SJSA1 (cell line): ENCODE measurements at places on chromosomes 7 and 10.

DNA sequence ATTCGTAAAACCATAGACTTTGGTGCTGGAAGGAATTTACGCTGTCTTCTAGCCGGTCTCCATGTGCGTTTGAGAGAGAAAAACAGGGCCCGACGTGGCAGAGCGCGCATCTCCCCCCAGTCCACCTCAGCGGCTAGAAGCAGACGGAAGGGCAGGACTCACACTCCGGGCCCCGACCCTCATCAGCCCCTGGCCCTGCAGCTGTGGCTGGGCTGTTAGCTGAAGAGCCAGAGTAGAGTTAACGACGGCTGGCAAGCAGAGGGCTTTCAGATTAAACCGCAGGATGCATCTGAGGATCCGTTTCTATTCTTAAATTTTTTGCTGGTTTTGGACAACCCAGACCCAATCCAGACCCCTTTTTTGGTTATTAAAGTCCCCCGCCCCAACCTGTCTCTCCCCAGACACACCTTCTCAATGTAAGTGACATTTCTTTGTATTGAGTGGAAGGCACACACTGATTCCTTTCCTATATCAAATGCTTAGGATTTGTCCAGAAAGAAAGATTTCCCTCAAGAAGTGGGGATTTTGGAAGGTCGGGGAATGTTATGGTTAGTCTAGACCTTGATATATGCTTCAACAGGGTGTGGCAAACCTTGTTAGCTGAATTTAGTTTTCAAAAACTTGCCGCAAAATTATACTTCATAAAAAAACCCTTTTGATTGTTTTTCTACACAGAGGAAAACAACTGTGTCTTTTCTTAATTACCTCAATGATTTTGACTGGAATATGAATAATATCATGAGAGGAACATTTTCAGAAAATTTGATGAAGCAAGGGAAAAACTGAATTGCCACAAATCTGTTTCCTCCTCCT lies 1.7 kb upstream of the TBX20 start:
- H3K36me3 ChIP-seq, result peaks cover 11% of the 10 kb centered on the region
- H3K4me3 ChIP-seq, result no peak overlapping the region
- H3K4me1 ChIP-seq, result peaks cover 18% of the 10 kb centered on the region
- H3K27ac ChIP-seq, result no peak overlapping the region
- no peak for DNase-seq

DNA sequence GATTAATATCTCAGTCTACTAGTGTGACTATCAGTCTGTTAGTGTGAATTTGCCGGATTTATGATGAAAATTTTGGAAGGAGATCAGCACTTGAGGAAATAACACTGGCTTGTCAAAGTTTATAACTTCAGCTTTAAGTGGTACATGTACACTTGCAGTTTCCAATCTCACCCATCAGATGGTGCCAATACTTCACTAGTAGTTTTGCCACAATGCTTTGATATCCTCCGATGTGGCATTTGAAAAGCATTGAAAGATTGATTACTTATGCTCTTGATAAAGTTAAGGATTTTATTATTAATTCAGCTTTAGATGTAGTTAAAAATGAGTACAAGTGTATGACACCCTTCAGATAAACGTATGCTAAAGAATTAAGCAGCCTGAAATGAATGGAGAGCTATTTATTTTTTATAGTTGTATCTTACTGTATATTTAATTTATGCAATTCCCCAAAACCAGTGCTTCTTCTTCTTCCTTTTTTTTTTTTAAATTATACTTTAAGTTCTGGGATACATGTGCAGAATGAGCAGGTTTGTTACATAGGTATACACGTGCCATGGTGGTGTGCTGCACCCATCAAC lies 98.2 kb downstream of the ANLN start:
- DNase-seq, result no peak
- H3K4me1 ChIP-seq, result no peaks in the 10 kb centered on the region
- H3K36me3 ChIP-seq, result no peaks in the 10 kb centered on the region
- H3K27me3 ChIP-seq, result no peaks in the 10 kb centered on the region

- H3K27me3 ChIP-seq, result no peaks in the 10 kb centered on the region
- no peaks in the 10 kb centered on the region for H3K36me3 ChIP-seq
- H3K4me1 ChIP-seq, result 0 out of 2 replicates have a peak, but pooled peaks cover 3% of the 10 kb centered on the region
- no peak overlapping the region for H3K27ac ChIP-seq
- no peak for DNase-seq
These were observed 755.4 kb downstream of the SUGCT start for GRCh38 chr7:40890088-40890692.

DNA sequence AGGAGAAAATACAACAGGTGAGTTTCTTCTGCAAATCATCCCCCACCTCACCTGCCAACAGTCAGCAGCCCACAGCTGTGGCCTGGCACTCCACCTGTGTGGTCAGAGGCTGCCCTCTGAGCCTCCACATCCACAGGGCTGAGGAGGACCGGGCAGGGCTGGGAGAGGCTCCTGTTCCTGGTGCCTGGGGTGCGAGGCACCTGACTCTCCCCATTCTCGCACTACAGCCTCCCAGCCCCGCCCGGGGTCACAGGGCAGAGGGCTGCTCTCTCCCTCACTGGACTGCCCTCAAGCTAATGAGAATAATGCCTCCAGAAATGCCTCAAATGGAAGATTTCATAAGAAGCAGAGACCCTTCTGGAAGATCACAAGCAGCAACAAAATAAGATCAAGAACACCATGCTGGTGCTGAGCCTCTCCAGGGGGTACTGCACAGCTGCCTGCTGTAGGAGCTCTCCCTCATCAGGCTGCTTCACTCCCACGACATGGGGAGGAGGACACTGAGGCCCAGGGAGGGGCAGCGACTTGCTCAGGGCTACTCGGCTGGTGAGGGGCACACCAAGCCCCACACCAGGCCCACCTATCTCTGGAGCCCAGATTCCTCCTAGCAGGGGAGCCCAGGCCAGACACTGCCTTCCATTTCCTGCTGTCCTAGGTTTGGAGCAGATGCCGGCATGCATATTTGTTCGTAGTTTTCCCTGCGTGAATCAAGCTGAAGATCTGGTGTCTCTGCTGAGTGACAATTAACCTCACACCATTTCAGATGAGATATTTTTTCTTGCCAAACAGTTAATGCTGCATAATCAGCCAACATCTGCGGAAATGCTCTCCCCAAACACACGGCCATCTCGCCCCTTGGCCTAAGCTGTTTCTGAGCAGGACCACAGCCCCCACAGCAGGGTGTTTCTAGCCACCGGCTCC lies 76.5 kb downstream of the FAM53B start:
- H3K4me3 ChIP-seq, result no peak overlapping the region
- no peaks in the 10 kb centered on the region for H3K27me3 ChIP-seq
- H3K4me1 ChIP-seq, result peaks cover 21% of the 10 kb centered on the region
- H3K36me3 ChIP-seq, result no peaks in the 10 kb centered on the region

DNA sequence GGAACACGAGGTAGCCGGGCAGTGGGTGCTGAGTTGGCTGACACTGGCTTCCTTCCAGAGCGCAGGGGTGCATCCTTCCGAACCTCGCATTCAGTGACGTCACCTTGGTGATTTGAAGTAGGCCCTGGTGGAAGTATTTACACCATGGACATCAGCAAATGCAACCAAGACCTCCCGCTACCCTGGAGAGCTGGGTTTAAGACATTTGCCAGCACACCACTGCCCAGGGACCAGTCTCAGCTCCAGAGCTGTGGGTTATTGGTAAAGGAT lies 106.4 kb upstream of the GPR26 start:
- H3K4me3 ChIP-seq, result no peak overlapping the region
- no peaks in the 10 kb centered on the region for H3K4me1 ChIP-seq
